ENCODE measurements at places on chromosomes 5 and 9.

DNA sequence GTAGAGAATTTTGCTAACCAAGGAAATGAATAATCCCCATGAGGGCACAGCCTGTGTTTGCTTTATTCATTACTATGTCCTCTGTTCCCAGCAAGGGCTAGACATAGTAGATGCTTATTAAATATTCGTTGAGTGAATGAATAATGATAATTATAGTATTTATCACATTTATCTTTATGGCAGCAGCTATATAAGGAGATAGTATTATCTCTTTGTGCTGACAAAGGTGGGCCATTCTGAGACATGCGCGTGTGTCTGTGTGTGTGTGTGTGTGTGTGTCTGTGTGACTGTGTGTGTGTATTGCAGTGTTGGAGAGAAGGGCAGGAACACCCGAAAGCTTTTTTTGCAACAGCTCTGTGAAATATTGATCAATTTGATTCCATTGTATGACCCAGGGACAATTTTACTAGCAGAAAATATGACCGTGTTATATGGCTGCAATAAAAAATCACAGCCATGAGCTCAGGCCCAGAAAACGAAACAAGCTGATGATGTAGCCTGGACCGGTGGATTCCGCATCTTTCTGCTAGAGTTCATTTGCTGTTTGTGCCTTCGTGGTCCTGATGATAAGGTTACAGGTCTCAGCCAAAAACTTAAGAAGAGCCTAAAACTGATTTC, 39.8 kb downstream of the ZNF618 start:
- DNase-seq = no peak

GRCh38 chr9:71036501-71036900, 84.9 kb downstream of the TRPM3 start:
- DNase-seq = no peak

DNA sequence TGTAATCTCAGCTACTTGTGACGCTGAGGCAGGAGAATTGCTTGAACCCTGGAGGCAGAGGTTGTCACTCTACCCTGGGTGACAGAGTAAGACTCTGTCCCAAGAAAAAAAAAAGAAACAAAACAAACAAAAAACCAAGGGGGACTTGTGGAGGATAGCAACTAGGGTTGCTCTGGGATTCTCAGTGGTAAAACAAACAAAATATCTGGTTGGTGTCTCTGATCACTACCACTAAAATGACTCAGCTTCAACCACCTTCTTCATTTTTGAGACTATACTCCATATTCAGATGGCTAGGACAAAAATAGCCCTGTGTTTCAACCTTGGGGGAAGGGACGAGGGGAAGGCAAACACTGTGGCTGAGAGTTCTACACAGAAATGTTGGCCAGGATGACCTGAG, 110.3 kb downstream of the ARRDC3 start:
- no peak for DNase-seq

DNA sequence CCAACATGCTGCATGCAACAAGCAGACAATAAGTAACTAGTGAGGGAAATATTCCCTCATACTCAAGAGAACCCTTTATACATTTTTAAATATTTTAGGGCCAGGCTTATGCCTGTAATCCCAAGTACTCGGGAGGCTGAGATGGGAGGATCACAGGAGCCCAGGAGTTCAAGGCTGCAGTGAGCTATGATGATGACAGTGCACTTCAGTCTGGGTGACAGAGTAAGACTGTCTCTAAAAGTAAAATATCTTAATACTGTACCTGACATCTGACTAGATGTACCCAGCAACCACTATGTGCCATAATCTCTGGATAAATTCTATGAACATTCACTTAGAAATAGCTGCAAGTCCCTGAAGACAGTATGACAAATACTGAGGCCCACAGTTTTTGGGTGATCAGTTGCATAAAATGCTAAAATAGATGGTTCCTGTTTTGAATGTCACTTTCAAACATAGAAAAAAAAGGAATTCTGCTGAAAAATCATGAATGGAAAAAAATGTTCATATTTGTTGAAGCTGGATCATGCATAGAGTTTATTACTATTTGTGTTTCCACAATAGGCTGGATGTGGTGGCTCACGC, 2.0 kb upstream of the C5orf15 start:
- no peak for DNase-seq

DNA sequence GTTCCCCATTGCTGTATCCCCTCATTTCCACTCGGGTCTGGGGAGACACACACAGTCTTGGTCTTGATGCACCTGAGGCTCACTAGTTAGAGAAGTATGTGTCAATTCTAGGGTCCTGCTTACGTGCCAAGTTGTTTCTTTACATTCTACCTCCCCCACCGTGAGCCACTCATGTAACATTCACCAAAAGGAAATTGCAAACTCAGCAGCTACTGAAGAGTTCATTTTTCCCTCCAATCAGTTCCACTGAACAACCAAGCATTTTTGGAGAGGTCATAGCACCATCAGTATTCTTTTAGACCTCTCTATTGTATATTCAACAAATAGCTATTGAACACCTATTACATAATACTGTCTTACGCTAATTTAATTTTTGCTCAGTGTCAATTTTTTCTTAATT, 281.1 kb downstream of the SH3GL2 start:
- no peak for DNase-seq

DNA sequence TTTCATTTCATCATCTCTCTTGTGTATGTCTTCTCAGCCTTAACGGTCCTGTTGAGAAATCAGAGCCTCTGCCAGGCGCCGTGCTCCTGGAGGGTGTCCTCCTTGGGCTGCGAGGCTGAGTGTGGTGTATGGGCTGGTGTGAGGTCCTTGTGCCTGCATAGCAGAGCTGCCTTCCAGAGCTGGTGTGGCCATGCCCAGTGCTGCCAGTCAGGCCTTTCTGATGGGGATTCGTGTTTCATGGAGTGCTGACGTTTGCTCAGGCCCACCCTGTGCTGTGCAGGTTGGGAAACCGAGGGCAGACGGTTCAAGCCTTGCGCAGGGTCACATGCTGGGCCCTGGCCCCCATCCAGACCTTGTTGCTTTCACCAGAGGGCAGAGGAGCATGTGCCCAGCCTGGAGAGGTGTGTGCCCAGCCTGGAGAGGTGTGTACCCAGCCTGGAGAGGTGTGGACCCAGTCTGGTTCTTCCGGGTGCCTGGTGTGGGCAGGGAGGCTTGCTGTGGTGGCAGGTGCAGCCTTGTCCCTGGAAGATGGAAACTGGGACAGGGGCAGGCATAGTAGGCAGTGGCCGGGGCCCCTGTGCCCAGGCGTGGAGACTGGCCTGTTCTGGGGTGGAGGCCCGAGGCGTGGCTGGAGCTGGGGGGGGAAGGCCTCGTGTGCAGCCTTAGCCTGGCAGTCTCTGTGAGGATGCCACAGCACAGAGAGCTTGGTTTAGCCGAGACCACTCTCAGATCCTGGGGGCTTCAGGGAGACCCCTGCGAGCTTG, 84.0 kb downstream of the RXRA start:
- no peak for DNase-seq
